Karpas-422 (cell line): ENCODE measurements at places on chromosomes 16 and 17. TPM values are rescaled to one million over a fixed set of nuclear protein-coding genes. Genes with fewer than 3 reads are reported as not detected.

CACNG5 gene
- not detected in 2 replicates for total RNA-seq

ZNF423 gene
- total RNA-seq, result not detected in 2 replicates

GRCh38 chr17:11924076-11924475 is 73.2 kb downstream of the ZNF18 start:
- no peak for DNase-seq

KRTAP1-5 gene
- not detected in 2 replicates for total RNA-seq

GRCh38 chr17:56083475-56083874 is 69.8 kb upstream of the ANKFN1 start:
- DNase-seq, result no peak

BCL6B gene
- not detected in 2 replicates for total RNA-seq

- peak; percentile 66 for DNase-seq
These were observed 30.1 kb downstream of the QPRT start for GRCh38 chr16:29708917-29709600.

DNA sequence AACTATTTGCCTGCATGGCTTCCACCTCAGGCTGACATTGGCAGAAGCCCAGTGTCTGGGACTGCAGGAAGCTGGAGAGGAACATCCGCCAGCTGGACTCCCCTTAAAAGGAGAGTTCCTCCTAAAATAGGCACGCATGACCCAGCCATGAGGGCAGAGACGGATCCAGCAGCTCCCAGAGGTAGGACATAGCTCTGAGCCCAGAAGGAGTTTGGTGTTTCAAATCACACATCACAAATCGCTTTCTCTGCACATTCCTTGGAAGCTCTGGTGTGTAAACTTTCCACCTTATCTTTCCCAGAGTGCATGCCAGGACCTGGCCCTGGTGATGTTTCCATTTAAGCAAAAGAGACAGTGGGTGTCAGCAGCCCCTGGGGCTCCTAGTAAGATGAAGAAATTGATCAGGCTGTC is 231.1 kb upstream of the CDH5 start:
- DNase-seq, result no peak
